Nucleus accumbens (tissue), 56 donors: ENCODE measurements at places on chromosomes 4 and X.
A peak's percentile ranks its signal among the peaks of the same experiment; 100 is the strongest.

- DNase-seq = no peak
Observed at GRCh38 chrX:143017272-143017671, 8.5 kb upstream of the SPANXN4 start.

- no peak for DNase-seq
Observed at GRCh38 chr4:145851511-145852201, 87.0 kb downstream of the ZNF827 start.

DNA sequence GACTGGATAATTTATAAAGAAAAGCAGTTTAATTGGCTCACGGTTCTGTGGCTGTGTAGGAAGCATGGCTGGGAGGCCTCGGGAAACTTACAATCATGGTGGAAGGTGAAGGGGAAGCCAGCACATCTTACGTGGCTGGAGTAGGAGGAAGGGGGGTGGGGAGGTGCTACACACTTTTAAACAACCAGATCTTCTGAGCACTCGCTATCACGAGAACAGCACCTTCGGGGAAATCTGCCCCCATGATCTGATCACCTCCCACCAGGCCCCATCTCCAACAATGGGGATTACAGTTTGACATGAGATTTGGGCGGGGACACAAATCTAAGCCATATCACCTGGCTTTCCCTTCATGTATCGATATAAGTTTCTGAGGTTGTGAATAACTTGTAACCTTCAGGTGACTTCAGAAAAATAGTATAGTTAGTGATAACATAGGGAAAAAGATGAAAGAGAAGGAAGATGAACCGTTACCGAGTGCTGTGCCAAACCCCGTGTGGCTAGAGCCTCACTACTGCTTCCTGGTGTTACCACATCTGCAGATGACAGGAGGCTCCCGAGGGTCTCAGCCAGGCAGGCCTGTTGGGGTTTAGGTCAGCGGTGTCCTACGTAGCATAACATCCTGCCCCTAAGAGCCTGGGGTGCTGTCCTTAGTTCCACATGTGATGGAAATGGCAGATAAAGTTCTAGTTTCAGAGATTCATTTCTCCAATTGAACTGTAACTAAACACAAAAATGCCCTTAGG, 103.5 kb downstream of the TNIP2 start:
- no peak for DNase-seq

DNA sequence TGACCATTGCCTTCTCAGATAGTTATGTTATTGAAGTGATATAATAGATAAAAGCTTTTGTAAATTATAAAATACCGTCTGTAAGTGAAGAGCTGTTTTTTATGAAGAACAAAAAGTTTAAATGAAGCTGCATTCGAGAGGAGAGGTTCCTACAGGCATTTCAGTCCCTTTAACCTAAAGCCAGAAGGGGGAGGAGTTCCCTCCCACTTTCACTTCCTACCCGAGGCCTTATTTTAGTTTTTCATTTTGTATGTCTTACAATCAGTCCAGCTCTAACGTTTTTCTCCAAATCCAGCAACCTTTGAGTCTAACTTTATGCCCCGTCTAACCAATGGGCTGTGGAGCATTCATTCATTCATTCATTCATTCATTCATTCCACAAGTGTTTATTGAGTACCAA, 16.5 kb upstream of the SOX3 start:
- DNase-seq = no peak

GRCh38 chrX:18422886-18423285, 2.5 kb upstream of the CDKL5 start:
- no peak for DNase-seq

GRCh38 chrX:45766981-45767501, 566.4 kb upstream of the DIPK2B start:
- DNase-seq = no peak

- DNase-seq = no peak
Observed at GRCh38 chrX:138872537-138872936, 161.0 kb upstream of the FGF13 start.

GRCh38 chr4:22596409-22596808, 80.5 kb upstream of the ADGRA3 start:
- no peak for DNase-seq

DNA sequence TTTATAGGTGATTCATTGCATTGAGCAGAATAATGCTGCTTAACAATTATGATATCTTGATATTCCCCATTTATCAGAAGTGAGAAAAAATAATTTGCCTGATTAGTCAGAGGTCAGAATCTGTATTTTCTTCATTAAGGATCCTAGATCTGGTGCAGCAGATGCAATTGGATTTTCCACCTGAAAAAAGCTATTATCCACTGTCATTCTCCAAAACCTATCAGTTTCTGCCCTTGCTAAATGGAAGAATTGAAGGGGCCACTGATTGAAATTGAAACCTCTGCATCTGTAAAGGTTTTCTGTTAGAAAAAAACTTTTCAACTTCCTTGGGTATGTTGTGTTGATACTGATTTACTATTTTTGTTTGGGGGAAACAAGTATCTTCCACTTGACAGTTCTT, 636.0 kb upstream of the NDST4 start:
- DNase-seq = no peak

- no peak for DNase-seq
Observed at GRCh38 chr4:6367371-6367851, 97.8 kb downstream of the WFS1 start.

GRCh38 chrX:149825424-149825823, 43.7 kb downstream of the MAGEA9 start:
- DNase-seq = no peak

DNA sequence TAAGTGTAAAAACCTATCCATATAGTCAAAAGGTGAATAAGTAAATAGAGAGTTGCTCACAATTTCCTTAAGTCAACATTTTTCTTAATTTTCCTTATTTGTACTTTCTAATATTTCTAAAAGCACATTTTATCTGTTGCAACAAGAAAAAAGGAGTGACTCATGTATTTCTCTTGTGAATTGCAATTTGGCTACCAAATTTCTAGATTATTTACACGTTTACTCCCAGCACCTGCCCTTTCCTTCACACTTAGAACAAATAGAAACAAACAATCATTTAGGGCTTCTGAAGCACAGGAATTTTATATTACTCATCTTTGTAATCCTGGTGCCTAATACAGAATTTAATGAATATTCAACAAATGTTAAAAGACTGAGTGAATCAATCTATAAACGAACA, 22.2 kb downstream of the BTC start:
- DNase-seq = no peak

DNA sequence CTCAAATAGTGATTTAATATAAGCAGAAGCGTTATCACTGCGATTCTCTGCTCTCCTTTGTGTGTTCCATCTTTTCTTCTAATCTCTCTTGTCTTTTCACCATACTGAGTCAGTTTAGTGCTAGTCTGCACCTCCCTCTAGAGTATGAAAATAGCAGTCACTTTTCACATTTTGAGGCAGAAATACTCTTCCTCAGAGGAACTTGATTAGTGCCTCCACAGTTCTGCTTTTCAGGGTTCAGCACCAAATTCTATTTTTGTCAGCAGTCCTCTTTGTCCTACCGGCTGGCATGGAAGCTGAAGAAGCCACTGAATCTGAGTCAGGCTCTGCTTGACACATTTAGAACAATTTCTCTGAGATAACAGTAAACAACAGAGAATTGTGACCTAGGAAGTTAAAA, 49.7 kb upstream of the ANKRD17 start:
- DNase-seq = no peak

GRCh38 chrX:54043056-54043455, 1.2 kb downstream of the PHF8 start:
- DNase-seq = no peak

GRCh38 chr4:2700031-2700430, 56.1 kb downstream of the TNIP2 start:
- DNase-seq = no peak

- no peak for DNase-seq
Observed at GRCh38 chrX:6465756-6466155, 69.2 kb downstream of the VCX3A start.

DNA sequence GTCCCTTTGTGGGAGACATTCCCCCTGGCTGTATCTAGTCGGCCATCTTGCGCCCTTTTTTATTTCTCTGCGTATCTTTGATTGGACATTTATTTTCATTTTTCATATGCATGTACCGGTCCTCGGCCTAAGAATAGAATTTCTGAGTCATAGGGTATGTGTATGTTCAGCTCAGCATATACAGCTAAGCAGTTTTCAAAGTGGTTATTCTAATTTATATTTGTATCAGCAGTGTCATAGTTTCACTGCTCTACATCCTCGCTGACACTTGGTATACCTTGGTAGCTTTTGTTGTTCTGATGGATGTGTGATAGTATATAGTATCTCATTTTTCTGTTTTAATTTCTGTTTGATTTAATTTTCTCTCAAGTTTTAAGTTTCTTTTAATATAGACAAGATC, 38.7 kb downstream of the BEX3 start:
- DNase-seq = no peak

GRCh38 chrX:11619441-11619840, 46.3 kb downstream of the ARHGAP6 start:
- no peak for DNase-seq

GRCh38 chr4:80173401-80173800, 23.9 kb upstream of the PRDM8 start:
- no peak for DNase-seq

- peak; percentile 13 for DNase-seq
Observed at GRCh38 chrX:16786791-16787735, 797 bp downstream of the TXLNG start.

DNA sequence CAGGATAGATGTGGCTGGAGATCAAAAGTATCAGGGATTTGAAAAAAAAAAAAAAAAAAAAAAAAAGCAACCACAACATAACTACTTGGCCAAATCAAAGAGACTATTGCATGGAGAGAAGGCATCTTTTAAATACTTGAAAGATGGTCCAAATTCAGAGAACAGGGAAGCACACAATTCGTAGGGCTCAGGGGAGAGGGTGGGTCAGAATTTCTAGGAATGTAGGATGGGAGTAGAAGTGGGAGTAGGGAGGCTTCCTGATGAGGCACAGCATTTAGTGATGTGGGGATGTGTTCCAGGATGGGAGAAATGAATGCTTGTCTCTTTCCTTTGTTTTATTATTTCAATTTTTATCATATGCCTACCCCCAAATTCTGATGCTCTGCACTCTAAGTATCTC, 36.3 kb downstream of the RTL3 start:
- no peak for DNase-seq

GRCh38 chr4:152278505-152279233, 257.2 kb downstream of the FBXW7 start:
- no peak for DNase-seq

GRCh38 chr4:17968721-17969120, 52.8 kb downstream of the LCORL start:
- DNase-seq = no peak

DNA sequence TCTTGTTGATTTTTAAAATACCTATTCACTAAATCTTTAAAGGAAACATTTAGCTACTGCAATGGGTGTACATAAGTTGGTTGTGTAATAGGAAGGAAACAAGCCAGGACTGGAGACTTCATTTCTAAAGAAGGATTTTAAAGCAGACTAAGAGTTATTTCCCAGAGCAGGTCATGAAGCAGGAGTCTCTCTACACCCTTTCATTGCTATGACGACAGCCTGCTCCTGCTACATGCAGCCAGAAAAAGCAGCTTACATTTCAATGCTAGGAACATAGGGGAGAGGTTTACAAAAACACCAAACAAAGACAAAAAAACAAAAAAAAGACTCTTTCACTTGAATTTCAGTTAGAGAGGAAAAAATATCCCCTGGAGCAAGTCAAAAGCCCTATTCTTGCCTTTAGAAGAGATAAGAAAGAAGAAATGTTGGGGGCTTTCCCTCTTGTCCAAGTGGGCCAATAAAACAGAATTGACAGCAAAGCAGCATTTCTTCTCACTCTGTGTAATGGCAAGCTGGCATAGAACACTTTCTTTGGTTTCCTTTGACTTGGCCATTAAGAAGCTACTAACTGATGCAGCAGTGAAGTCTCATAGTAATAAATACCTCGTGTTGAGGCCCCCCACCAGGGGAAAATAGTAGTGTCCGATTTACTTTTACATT, 3.4 kb downstream of the SPARCL1 start:
- DNase-seq = no peak

- DNase-seq = no peak
Observed at GRCh38 chrX:11791537-11791936, 33.5 kb downstream of the MSL3 start.

- no peak for DNase-seq
Observed at GRCh38 chr4:14308229-14308651, 680.7 kb upstream of the BOD1L1 start.

DNA sequence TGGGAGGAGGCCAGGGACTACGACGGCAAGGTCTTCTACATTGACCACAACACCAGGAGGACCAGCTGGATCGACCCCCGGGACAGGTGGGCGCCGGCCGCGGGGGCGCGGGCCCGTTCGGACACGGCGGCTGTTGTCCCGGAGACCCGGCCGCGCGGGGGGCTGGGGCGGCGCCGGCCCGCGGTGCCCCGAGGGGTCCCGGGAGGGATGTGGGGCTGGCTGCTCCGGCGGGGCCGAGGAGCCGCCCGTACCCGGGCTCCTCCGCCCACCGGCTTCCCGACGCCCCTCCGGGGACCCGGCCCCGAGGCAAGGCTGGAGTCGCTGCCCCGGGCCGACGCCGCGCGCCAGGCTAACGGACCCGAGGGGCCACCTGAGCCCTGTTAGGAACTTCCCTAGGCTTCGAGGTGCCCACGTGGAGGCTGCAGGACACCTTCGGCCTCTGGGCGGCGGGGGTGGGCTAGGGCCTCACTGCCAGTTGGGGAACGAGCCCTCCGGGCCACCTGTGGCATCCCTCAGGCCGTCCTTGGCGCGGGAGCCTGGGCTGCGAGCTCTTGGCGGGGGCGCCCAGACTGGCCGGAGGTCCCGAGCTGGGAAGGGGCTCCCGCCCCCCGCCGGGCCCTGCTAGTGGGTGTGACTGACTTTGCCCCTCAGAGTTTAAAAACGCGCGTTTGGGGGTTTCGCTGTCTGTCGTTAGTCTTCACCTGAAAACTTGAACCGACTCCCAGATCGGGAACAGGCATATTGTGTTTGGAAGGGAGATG, 660 bp downstream of the WWC2 start:
- DNase-seq = no peak

DNA sequence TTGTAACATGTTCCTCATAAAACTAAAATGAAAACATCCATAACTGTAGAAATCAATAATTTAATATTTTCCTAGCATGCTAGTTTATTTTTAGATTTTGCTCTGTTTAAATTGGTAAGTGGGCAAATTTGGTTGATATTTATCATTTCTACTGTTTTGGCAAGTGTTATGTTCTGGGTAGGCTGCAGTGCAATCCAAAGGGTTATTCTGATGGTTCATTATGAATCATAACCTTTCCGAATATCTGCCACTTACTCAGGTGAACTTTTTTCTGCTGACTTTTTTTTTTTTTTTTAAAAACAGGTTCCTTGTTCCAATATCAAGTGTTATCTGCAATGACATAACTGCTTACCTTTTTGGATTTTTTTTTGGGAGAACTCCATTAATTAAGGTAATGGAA, 52.0 kb downstream of the CDS1 start:
- DNase-seq = no peak

GRCh38 chrX:150648296-150648940, 44.8 kb upstream of the MTMR1 start:
- DNase-seq = no peak

GRCh38 chrX:15245896-15246295, 24.0 kb downstream of the ASB9 start:
- DNase-seq = no peak

GRCh38 chr4:19508442-19508841, 743.3 kb upstream of the SLIT2 start:
- DNase-seq = no peak
